Mesenchymal stem cell (in vitro differentiated cells and primary cell): ENCODE measurements at places on chromosomes 2 and 18.

- DNase-seq: no peak
These were observed 25.4 kb downstream of the SOCS6 start for GRCh38 chr18:70314151-70314782.

GRCh38 chr2:127810156-127810618 is 784 bp downstream of the WDR33 start:
- DNase-seq: peak; percentile 54

DNA sequence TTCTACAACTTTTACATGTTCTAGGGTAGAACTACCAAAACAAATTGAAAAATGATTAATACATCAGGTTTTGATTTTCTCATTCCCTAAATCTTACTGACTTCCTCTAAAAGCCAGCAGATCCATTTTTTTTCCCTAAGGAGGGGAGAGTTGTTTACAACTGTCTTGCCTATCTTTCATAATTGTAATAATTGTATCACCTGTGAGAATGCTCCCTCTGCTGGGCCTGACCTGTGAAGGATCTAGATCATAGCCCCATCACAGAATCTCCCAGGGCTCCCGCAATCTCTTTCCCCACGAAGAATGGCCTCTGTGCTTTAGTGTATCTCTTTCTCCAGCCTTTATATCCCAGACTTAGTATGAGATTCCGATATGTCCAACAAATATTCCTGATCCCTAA is 9.1 kb downstream of the LOXL3 start:
- no peak for DNase-seq

DNA sequence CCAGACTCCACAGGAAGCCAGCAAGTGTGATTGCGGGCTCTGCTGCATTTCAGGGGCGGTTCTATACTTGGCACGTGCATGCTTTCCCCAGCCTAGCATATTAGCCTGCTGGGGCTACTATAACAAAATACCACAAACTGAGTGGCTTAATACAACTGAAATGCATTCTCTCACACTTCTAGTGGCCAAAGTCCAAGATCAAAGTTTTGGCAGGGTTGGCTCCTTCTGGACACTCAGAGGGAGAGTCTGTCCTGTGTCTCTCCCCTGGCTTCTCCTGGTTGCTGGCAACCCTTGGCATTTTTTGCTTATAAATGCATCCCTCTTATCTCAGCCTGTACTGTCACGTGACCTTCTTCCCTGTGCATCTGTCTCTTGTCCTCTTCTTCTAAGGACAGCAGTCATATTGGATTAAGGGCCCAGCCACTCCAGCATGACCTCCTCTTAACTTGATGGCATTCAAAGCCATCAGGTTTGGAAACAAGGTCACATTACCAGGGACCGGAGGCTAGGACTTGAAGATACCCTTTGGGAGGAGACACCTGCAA is 138.7 kb downstream of the RNF152 start:
- no peak for DNase-seq

GRCh38 chr2:184006998-184007397 is 591.3 kb upstream of the ZNF804A start:
- DNase-seq: no peak

- DNase-seq: peak; percentile 63
These were observed 7.5 kb downstream of the C2orf49 start for GRCh38 chr2:105344704-105345345.

- DNase-seq: no peak
These were observed 82.3 kb downstream of the ACVR2A start for GRCh38 chr2:147927053-147927588.

DNA sequence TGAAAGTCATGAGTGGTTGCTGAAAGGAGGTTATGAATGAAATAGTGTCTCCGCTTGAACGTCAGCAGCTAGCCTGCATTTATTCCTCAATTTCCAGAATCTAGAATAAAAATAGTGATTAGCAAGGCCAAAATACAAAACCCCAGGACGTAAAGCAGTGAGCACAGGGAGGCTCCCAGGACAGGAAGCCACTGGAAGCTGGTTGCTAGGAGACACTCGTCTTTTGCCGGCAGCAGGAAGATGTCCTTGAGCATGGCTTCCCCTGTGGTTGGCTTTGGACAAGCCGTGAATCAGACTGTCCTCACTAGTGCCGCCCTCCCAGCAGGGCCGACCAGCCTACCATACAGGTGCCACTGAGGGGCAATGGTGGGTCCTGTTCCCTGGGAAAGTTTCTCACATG is 374.4 kb downstream of the MTX2 start:
- DNase-seq: peak; percentile 35

DNA sequence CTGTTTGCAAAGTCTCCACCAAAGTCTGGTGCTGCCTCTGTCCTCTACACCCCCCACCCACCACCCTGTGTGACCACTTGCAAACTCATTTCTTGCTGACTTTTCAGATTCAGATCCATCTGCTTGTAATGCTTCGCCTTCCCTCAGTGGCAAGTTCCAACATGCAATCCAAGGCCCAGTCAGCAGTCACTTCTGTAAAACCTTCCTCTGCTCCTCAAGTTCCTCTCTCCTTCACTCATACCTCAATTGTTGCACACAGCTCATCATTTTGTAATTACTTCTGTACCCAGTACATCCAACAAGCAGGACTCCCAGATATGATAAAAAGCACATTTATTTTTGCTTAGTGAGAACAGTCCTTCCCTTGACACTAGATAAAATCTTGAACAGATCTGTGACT is 6.5 kb upstream of the LOXHD1 start:
- DNase-seq: no peak

DNA sequence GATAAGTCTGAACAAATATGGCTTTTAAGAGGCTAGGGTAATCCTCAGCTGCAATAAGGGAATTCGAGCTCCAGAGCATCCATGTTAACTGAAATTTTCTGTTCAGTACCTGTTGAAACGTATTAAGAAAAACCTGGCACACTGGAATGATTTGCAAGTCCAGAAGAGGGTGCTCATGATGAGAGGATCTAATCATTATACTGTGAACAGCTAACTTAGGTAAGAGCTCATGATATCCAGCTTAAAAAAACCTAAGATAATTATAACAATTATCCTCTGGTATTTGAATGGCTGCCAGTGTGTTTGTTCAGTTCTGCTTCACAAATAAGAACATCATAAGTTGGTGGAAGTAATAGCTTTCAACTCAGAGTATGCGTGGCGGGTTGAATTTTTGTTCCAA is 1118.3 kb upstream of the DDX18 start:
- DNase-seq: no peak

DNA sequence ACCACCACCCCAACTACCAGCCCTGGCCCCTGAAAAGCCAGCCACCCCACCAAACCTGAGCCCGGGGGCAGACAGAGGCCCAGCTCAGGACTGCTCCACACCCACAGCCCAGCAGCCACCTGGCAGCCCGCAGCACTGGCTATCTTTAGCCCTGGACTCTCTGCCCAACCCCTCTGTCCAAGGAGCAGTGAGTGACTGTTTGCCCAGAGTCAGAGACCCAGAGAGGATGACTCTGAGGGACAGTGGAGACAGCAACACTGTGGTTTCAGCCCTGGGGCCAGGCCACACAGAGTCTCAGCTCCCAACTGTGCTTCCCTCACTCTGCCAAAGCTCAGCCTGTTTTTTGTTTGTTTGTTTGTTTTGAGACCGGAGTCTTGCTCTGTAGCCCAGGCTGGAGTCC is 32.6 kb downstream of the BIN1 start:
- DNase-seq: no peak

GRCh38 chr2:75705921-75706320 is 4.8 kb downstream of the GCFC2 start:
- DNase-seq: peak; percentile 8

DNA sequence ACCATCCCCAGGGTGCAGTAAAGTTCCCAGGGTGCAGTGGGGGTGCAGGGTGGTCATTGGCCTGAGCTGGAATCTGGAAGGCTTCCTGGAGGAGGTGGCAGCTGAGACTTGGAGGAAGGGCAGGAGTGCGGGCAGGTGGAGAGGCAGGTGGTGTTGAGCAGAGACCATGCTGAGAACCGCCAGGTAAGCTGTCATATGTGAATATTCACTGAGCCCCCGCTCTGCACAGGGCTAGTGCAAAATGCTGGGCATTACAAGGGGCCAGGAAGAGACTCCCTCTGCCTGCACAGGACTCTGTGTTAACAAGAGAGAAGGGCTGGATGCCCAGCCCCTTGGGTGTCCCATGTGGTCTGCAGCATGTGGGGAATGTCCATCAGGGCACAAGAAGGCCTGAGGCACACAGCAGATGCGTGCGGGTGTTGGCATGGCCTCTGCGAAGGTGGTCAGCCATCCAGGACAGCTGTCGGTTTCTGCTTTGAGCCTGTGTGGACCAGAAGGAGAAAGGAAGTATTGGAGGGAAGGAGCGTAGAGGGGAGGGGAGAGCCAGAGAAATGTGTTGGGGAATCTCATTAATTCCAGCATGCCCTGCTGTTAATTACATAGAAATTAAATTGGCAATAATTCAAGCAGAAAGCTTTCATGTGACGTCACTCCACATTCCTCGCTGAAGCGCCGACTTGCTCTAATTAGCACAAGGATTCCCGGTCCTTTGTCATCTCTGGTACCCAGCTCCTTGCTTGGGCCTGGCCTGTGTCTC is 62.8 kb upstream of the OTOS start:
- DNase-seq: no peak

DNA sequence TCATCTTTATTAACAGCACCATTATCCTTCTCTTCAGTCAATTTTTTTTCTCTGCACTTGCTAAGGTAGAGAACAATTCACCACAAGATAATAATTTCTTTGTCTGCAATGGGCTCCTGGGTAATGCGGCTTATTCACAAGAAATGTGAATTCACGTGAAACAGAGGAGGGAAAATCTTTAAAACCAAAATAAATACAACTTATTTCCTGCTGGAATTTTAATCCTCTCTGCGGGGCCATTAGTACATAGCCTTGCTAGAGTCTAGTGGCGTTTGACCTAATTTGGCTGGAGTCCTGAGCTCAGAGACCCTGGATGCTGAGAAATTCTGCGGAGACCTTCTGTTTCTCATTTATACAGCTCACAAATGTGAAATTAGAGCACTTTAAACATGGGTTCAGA is 319.3 kb upstream of the MMADHC start:
- DNase-seq: no peak

DNA sequence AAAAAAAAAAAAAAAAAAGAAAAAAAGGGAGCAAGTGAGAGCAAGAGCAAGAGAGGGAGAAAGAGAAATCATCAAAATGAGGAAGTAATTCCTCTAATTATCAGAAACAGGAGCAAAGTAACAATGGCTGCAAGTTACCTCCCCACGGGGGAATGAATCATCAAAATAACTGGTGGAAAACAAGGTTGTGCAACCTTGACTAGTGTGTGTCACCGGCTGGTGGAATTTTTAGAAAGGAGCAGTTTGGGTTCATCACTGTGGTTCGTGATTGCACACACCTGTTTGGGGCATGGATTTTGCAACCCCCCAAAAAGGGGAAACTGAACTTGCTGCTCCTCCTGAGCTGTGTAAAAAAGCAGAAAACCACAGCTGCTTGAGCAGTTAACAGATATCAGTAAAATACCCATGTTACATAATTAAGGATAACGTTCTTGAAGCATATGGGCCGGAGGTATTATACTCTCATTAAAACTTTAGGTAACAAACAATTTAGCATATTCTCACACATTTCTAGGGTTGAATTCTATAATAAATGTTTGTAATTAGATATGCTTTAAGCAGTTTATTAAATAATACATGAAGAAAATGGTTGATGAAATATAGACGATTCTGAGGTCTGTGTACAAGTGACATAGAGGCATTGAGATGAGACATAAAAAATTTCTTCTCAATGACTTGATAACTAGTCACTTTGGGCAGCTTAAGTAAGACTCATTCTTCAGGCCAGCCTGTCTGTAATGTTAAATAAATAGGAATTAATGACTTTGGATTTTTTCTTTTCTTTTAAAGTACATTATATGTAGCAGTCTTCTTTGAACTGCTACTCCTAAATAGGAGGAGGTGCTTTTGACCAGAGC is 184.2 kb upstream of the ZEB2 start:
- peak; percentile 71 for DNase-seq

DNA sequence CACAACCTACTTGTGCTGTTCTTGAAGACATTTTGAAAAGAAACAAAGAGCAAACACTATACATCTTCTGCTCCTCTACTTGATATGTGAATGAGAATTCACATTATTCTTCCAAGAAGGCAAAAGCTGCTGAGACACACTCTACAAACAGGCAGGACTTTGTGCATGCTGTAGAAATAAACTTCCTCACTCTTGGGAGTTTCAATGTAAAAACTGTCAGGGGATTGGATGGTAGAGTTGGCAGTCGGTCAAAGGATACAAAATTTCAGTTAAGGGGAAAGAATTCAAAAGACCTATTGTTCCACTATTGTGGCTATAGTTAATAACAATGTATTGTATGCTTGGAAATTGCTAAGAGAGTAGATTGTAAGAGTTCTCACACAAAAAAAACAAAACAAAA is 196.3 kb downstream of the MC4R start:
- no peak for DNase-seq

GRCh38 chr2:3445891-3446290 is 66.4 kb downstream of the TRAPPC12 start:
- no peak for DNase-seq

GRCh38 chr2:177329064-177329463 is 63.5 kb upstream of the AGPS start:
- no peak for DNase-seq

DNA sequence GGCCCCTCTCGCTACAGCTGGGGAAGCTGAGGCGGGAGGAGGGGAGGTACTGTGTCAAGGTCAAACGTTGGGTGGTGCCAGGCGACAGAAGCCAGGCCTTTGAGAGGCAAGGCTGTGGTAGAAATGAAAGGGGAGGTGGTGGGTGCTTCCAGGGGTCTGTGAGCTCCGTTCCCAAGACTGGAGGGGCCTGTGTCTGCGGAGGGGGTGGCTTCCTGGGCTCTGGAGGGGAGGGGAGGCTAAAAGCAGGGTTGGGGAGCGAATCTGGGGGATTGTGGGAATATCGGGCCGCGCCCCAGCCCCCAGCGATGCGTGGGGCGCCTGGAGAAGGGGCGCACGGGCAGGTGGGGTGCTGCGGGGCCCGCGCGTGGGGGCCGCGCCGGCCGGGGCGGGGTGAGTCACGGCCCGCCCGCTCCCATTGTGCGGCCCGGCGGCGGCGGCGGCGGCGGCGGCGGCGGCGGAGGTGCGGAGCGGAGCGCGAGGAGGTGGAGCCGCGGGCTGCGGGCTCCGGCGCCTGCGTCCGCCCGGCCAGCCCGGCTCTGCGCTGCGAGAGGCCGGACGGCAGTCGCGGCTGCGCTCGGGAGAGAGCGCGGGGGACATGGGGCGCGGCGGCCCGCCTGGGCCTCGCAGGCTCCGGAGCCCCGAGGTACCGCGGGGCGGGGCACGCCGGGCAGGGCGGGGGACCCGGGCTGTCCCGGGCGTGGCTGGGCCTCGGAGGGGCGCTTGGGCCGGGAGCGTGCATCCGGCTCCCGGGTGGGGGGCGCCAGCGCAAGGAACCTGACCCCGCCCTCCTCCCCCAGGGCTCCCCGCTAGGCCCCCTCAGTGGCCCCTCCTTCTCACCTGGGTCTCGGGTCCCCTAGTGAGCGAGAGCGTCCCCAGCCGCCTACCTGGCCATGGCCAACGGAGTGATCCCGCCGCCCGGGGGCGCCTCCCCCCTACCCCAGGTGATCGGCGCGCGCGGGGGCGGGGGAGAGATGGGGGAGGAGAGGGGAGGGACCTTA is at the start of gene SLC4A3:
Gene SLC4A3 (plus strand): TSS at position 528 of the 998 bp plus-strand sequence. CDS start 363 bp downstream, at position 891.
- DNase-seq: peak; percentile 22

- DNase-seq: peak; percentile 24
These were observed at the start of gene ERBB4 for GRCh38 chr2:212538305-212539071. TSS of gene ERBB4 (minus strand) at chr2:212538802. CDS start at chr2:212538530, 272 bp downstream.
